ENCODE measurements at places on chromosomes 5 and 9.

DNA sequence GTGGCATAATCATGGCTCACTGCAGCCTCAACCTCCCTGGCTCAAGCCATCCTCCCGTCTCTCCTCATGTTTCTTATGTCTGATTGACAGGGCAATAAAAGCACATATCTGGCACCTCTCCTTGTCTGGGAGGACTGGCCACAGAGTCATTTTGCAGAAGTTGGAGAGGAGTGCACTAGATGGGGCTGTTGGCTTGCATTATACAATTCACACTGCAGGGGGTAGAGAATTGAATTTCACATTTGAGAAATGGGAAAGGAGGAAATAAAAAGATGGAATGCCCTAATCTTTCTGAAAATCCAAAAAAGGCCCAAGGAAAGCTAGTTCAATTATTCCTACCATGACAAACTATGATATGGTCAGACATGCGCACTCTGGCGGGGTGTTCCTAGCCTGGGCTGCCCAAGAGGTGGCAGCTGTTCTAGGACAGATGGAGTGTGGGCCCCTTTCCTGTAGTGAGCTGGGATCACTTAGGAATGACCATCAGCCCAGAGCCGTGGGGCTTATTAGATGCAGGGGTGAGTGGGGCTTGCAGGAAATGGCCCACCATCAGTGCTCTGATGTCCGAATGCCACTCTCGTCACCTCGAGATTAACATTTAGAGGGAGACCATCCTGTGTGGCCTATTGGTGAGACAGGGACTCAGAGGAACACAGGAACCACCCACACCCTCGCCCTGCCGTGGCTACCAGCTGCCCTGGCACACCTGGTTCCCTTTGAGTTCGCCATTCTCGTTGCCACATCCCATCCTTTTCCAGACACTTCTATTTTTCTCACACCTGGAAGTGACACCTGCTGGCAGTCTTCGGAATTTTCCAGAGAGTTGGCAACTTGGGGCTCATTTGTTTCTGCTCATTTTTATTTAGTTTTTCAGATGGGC lies 21.8 kb upstream of the ANKRD18A start:
- peak; percentile 21 for DNase-seq

DNA sequence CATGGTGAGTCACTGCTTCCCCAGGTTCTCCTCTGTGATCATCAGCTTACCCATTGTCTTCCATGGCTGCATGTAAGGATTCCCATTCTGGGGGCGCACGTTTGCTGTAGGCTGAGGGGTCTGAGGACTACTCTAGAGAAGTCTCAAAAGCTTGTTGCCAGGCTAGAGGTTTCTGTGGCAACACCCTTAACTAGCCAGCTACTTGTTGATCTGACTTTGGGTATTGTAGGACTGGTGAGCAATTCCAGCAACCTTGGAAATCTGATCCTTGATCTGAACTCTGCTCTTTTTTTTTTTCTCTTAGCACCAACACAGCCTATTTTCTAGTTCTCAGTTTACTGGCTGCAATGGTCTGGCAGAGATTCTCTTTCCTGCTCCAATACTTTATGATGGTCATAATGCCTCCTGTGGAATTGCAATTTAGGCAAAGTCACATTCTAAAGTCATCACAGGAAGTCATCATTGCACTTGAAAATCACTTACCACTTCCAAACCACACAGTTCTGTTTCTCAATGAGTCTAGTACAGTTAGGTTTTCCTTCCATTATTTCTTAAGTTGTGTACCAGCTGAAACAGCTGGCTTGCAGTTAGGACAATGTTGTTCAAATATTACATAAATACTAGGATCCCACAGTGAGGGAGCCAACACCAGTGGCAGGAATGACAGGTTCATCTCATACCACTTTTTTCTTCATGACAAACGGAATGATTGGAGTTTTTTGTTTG lies 110.3 kb downstream of the SLC12A2 start:
- no peak for DNase-seq

- DNase-seq, result no peak
Observed at GRCh38 chr9:71663931-71664459, 104.3 kb downstream of the CEMIP2 start.

DNA sequence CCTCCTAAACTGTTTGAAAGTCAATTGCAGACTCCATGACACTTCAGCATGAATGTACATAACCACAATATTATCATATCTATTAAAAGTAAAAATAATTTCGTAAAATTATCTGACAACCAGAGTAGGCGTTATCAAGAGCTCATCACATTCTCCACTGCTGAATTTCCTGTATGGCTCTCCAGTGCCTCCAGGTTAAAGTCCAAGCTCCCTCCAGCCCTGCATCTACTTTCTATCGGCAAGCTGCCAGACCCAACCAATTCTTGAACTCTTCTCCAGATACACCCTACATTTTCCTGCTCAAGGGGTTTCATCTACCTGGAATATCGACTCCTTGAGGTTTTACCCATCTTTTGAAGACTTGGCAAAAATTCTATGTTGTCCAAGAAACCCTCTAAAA lies 74.5 kb upstream of the TBC1D2 start:
- no peak for DNase-seq

- peak; percentile 60 for DNase-seq
Observed at GRCh38 chr5:98938464-98938863, 9.7 kb upstream of the CHD1 start.

DNA sequence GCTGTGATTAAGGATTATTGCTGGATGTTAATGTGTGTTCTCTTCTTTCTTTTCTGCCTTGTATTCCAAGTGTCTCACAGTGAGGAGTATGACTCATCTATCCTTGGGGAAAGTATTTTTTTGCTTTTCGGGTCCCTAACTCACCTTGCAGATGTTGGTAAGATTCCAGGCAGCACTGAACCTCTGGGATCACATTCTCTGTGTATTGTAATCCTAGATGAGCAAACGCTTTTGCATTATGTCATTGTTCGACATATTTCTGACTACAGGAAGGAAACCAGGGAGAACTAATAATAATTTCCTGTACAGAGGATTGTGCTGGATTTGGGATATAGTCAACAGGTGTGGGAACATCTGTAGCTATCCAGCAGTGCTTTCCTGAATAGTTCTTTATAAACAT lies 246.1 kb upstream of the TUT7 start:
- DNase-seq, result no peak

- no peak for DNase-seq
Observed at GRCh38 chr5:2253040-2253975, 370.6 kb upstream of the IRX4 start.

DNA sequence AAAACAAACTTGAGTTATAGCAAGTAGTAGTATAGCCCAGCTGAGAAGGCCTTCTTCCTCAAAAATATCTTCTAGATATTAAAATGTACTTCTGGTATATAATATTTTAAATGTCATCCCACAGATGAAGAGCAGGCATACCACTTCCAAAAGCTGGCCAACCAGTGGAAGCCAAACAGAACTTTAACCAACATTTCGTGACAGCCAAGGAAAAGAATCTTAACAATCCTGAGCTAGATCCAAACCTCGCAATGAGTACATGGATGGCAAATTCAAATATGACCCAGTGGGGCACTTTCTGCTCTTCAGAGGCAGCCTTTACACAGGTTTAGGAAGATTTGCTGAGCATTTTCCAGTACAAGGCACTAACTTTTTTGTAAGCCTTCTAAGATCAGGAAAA lies 91.8 kb upstream of the ACO1 start:
- DNase-seq, result no peak

DNA sequence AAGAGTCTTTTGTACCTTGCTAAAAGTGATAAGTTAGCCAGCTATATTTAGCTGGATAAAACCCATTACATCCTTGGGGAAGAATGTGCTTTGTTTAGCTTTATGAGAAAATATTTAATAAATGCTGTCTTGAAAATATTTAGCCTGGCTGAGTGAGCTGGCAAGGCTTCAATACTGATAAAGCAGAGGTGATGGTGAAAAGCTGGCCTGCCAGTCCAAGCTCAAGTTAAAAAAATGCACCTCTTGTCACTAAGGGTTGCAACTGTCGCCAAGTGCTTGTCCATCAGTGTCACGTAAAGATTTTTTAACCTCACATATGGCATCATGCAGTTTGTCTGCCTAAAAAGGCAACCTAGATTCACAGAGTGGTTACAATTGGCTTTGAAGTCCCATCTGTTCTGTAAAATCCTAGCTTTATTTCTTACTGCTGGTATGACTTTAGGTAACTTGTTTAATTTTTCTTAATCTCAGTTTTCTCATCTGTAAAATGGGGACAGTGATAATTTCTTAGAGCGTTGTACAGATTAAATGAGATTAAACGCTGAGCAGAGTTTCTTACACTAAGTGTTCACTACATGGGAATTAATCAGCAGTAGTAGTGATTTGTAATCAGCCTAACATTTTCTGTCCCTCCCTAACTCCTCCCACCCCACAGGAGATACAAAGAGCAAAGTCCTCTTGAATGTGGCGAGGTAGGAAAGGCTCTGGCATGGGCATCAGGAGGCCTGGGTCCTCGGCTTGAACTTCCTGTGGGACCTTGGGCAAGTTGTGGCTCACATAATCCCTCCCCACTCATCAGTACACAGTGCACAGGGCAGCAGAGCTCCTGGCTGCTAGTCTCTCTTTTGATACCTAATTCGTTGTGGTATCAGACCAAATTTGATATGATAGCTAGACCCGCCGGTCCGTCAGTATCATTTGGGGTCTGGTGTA lies 48.7 kb downstream of the PIK3R1 start:
- DNase-seq, result peak; percentile 51

GRCh38 chr5:100904259-100904861 lies 1.3 kb upstream of the ST8SIA4 start:
- no peak for DNase-seq

DNA sequence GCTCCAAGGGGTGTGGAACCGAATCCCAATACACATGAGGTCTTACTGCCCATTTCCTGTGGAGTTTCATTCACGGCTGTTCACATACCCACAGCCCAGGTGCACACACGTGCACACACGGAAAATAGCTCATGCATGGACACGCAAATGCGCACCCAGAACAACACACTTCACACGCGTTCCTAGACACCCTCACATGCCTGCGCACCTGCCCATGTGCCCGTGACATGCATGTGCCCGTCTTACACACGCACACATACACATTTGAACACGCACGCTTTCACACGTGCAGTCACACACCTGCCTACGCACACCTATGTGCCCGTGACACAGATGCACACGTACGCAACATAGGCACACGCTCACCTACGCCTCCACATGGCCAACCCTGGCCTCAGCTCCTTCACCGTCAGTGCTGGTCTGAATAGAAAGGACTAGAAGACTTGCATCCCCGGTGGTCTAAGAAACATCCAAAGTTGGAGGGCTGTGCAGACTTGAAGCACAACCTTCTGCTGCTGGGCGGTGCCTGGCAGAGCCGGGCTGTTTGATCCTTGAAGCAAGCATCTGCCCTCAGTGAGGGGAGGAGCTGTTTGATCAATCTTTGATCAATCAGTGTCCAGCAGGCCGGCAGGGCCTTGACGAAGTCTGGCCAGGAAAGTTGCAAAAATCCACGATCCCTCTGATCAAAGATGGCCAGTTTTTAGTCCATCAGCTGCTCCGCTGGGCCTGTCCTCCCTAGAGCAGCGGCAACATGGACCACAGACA lies 164.7 kb downstream of the OLFM1 start:
- DNase-seq, result no peak

DNA sequence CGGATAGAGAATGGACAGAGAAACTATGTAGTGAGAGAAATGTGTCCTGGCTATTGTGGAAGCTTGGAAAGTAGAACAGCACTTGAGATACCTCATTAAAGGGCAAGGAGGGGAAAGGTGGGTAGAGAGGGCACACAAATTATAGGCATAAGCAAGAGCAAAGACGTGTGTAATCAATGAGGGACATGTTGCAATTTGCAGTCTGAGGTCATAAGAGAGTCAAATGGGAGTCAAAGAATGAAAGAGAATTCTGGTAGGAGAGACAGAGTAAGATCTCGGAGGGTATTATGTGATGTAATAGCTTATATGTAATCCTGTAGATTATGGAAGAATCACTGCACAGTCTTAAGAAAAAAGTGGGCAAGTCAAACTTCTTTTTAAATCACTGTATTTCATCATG lies 312.0 kb upstream of the RGMB start:
- no peak for DNase-seq

- no peak for DNase-seq
Observed at GRCh38 chr5:105783811-105784210, 1886.9 kb downstream of the EFNA5 start.

DNA sequence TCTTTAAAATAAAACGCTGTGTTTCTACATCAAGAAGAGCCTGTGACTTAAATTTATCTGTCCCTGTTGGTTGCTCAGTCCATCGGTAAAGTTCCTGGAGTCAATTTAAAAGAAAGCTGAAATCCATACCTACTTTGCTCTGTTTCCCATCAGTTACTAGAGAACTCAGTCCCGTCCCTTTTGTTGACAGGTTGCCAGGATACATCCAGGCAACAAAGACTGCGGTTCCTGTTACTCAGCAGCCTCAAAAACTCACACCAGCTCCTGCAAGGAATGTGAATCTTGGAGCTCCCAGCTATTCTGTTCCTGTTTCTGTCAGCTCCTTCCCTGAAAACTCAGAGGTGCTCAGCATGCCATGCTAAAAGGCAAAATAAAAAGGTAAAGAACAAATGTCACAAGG lies at the start of gene ZNF474:
TSS of gene ZNF474 (plus strand) at position 241 of the 400 bp plus-strand sequence. CDS start 22,445 bp downstream, outside the sequence.
- peak; percentile 98 for DNase-seq

GRCh38 chr9:86485359-86485758 lies 131.1 kb upstream of the TUT7 start:
- no peak for DNase-seq

- no peak for DNase-seq
Observed at GRCh38 chr5:128494516-128494915, 43.5 kb downstream of the FBN2 start.

DNA sequence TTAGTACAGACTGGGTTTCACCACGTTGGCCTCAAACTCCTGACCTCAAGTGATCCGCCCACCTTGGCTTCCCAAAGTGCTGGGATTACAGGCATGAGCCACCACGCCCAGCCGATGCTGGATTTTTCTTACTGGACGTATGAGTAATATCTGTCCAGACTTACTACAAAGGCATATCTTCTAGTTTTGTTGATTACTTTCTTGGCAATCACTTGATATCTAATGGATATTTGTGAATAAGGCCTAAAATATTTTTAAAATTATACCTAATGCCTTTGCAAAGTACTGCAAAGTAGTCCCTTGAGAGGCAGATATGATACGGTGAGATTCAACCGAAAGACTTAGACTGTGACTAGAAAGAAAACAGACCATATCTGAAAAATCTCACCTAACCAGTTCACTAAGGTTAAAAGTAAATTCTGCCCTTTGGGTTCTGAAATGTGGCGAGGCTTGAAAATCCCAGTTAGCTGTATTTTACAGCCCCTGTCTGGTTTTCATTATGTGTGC lies 152.1 kb downstream of the GNAQ start:
- DNase-seq, result no peak

DNA sequence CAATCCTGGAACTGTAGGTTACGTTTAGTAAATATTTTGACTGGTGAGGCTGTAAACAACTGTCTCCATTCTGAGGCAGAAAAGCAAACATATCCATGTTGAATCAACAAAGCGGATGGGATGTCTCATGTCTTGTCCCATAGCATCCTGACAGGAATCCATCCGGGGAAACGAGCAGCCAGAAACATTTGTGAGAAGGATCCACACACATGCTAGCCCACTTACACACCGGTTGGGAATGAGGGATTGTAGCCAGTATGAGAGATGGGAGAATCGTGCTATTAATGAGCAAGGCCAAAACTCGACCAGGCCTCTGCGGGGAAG lies 117.5 kb downstream of the FSTL4 start:
- no peak for DNase-seq

All from HFFc6 (cell line).